ENCODE measurements at places on chromosomes 12 and 14.
A peak's percentile ranks its signal among the peaks of the same experiment; 100 is the strongest.

DNA sequence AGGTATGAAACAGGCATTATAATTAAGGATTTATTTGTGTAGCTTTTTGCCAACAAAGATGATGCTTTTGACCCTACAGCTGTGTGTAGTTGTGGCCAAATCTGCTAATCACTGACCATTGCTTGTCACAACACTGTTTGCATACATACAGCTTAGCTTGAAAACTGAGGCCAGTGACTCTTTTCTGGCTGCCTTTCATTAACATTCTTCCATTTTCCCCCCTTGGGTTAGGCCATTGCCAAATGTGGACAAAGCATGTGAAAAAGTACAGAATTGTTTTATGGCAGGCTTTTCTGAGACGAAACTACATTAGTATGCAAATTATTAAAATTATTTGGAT lies 263.3 kb downstream of the SLC16A7 start:
- no peak for DNase-seq

GRCh38 chr12:1645819-1646218 lies 16.8 kb downstream of the WNT5B start:
- no peak for DNase-seq

DNA sequence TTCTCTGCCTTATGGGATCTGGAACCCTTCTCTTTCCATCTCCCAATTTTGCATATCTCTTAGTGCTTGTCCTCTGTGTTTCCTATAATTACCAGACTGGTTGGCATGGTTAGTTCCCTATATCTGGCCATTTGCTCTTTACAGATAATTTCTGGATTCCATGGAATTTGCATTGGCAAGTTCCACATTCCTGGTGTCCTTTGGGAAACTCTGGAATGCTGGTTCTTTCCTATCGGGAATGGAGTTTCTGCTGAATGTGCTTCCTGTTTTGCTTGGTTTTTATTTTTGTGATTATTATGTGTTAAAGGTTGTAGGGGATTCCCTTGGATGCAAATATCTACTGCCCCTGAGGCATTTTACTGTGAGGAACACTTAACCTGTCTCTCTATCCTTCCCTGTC lies 193.0 kb upstream of the BTG1 start:
- DNase-seq = no peak

- peak; percentile 60 for DNase-seq
Measured at GRCh38 chr12:109291521-109292341, 17.4 kb downstream of the FOXN4 start.

DNA sequence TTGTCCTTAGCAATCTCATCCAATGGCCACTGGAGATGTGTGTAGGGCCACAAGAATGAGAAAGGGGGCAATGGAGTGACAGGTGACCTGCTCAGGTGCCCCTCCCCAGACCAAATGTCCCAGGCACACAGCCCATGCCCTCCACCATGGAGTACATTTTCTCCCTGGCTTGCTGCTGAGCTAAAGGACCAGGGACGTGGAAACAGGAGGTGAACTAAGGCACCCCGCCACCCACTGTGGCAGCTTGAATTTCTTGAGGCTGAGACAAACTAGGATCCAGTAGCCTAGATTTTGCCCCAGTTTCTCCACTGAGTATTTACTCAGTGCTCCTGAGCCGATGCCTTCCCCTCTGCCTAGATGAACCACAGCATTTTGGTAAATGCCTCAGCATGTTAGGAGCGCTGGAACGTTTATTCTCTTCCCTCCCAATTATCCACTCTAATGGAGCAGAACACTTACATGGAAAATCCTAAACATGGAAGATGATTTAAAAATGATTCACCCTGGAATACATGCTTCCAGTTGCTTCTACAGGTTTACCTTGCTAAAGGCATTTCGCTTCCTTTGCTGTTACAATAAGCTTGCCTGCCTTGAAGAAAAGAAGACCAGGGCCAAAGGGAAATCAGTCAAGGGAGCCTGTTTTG lies 198.0 kb downstream of the ZFP36L1 start:
- DNase-seq = no peak

DNA sequence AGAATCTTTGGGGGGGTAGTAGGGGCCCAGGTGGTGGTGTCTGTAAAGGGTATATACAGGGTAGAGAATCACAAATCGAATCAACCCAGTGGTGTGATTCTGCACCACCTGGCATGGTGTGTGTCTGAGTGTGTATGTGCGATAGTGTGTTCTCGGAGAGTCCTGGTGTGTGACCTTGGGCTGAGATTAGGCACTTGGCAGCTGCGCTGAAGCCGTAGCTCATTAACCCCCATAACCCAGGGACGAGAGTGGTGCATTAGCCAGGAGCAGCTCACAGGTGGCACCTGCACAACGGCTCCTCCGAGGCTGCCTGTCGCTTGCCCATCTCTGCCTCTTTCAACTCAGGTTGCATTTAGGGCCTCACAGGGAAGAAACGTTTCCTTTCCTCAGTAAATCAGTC lies 15.6 kb upstream of the TESC start:
- no peak for DNase-seq

- DNase-seq = no peak
Measured at GRCh38 chr14:104342435-104343293, 204.3 kb downstream of the KIF26A start.

DNA sequence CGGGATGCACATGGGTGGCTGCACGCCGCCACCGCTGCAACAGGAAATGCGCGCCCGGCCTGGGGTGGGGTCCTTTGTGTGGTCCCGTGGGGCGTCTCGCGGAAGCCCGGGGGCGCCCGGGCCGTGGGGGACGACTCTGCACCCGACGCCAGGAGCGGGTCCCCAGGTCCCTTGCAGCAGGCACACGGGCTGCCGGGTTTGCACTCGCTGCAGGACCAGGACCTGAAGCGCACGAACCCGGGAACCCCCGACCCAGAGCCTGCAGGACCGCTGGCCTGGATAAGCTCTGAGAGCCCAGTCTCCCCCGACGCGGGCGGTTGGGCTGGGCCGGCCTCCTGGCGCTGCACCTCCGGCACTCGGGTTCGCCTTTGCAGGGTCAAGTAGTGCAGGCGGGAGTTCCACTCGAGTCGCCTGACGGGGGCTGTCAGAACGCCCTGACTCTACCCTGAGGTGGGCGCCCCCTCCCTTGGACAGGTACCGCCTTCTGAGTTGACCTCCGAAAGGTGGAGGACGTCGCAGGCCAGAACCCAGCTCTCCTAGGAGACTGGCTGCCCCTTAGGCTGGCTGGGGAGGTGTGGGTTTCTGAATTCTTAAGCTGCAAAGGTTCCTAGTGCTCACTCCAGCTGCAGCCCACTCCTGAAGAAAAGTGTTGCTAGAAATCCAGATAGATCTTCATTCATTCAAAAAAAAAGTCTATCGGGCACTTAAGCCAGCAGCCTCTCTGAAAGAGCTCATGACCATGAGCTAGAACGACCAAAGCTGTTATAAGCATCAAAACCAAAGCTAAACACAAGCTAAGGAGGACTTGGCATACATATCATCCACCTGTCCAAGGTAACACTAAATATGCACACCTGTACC lies 68.0 kb downstream of the RNF34 start:
- no peak for DNase-seq

- no peak for DNase-seq
Measured at GRCh38 chr12:21942377-21942703, 1.1 kb upstream of the ABCC9 start.

- no peak for DNase-seq
Measured at GRCh38 chr12:103677341-103677740, 90.3 kb downstream of the STAB2 start.

- no peak for DNase-seq
Measured at GRCh38 chr14:59015482-59015881, 173.0 kb upstream of the DAAM1 start.

GRCh38 chr14:95993768-95994592 lies 45.2 kb upstream of the C14orf132 start:
- DNase-seq = no peak

GRCh38 chr14:94001016-94001415 lies 3.9 kb downstream of the CCDC197 start:
- no peak for DNase-seq

- DNase-seq = peak; percentile 83
Measured at GRCh38 chr14:20530771-20531571, 25.6 kb downstream of the RNASE10 start.

DNA sequence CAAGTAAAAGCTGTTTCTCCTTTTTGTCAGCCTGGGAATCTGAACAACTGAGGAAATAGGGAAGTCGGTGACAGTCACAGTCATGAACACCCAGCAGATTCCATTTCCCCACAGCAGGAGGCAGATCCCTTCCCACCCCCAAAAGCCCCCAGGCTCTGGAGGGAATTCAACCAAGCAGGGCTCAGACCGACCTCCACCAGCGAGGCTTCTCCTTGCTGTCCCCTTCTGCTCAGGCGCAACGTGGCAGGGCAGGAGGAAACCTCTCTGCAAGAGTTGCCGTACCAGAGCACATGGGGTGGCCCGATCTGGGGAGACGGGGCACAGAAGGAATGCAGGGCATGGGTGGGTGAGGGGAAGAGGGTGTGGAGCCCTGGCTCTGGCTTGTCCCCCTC lies 319 bp downstream of the GALNT6 start:
- peak; percentile 85 for DNase-seq

- DNase-seq = no peak
Measured at GRCh38 chr12:44154128-44154527, 318.2 kb downstream of the TMEM117 start.

DNA sequence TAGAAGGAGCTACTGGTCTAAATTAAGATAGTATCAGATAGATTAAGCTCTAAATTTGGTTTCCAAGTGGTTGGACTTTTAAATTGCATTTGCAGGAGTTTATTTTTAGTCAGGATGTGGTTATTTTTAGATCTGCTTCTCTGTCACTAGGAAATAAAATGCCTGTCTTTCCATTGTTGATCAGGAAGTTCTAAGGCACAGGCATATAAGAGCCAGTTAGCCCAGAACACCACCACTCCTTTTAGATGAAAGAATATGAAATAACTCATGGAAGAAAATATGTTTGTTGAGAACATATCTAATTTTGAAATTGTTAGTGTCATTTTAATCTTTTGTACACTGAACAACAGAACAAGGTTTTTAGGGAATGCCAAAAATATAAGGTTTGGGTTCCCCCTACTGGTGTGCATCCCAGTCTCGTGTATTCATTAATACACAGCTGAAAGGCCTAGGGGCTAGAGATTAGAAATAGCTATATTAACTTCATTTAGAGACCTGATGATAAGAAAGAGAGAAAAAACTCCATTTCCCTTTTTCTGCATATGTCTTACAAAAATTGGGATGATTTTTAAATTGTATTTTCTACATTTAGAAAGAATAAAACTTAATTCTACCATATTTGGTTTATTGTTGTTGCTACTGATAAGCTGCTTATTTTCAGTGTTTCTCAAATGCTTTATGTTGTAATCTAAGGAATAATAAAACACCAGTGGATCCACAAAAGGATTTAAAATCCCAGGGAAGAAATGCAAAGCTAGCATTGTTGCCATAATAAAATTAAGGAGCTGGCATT lies 67.2 kb downstream of the RIC8B start:
- DNase-seq = no peak

DNA sequence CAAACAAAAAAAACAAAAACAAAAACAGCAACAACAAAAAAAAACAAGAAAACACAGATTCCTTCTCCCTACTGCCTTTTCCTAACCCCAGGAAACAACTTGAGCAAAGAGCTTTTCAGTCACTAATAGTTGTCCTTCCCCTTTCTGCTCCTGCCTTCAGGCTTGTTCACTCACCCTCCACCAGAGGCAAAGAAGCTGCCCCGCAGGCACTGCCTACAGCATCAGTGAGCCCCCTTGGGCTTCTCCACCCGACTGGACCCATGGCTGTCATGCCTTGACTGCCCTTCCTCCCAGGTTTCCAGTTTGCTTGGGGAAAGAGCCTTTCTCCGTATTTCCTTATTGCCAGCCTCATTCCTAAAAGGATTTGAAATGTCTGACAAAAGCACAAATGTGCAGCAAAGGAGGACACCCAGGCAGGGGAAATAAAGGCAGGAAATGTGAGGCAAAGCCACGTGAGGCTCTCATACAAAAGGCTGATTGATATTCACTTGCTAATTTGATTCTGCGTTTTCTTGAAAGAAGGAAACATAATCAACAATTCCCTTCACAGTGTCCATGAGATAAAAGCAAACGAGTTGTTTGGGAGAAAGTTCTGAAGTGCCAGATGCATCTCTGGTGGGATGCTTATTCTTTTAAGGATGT lies 85.7 kb downstream of the GPATCH2L start:
- DNase-seq = no peak

DNA sequence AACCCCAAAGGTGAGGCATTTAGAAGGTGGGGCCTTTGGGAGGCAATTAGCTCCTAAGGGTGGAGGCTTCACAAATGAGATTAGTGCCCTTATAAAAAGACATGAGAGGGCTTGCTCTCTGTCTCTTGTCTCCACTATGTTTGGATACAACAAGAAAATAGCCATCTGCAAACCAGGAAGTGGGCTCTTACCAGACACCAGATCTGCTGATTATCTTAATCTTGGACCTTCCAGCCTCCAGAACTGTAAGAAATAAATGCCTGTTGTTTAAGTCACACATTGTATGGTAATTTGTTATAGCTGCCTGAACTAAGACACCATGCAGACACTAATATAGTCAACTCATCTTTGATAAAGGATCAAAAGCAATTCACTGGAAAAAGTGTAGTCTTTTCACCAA lies 34.4 kb downstream of the TMEM116 start:
- no peak for DNase-seq

- DNase-seq = no peak
Measured at GRCh38 chr14:81765651-81766275, 232.1 kb upstream of the SEL1L start.

- peak; percentile 38 for DNase-seq
Measured at GRCh38 chr12:50075808-50076170, 9.4 kb upstream of the SMARCD1 start.

- no peak for DNase-seq
Measured at GRCh38 chr14:68575426-68575825, 217.4 kb downstream of the ZFP36L1 start.

GRCh38 chr14:42513837-42514236 lies 907.2 kb downstream of the LRFN5 start:
- DNase-seq = no peak

GRCh38 chr12:48779869-48780268 lies 9.0 kb downstream of the ADCY6 start:
- DNase-seq = no peak

DNA sequence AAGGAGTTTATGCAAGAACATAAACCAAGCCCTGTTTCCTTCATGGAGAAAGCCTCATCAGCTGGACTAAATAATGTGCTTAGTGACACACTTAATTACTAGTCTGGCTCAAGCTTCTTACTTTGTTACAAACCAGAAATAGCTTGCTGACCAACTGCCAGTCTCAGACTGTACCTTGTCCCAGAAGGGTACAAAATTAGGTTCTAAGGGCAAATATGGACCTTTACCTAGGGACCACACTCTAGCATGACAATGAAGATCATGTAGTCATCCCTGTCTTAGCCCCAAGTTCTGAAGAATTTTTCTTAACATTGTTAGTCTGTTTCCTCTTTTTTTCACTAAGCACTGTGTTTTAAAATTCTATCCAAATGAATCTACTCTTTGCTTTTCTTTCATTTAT lies 2.2 kb downstream of the AMN1 start:
- DNase-seq = no peak

- DNase-seq = no peak
Measured at GRCh38 chr12:20320552-20320951, 47.8 kb upstream of the PDE3A start.

All from spleen (tissue), 13 donors.